Endodermal cell (in vitro differentiated cells): ENCODE measurements at places on chromosomes 13 and 19. TPM values are rescaled to one million over a fixed set of nuclear protein-coding genes. Genes with fewer than 3 reads are reported as not detected.

GRCh38 chr13:31848621-31849020, 109.3 kb downstream of the RXFP2 start:
- no peaks in the 10 kb centered on the region for H3K36me3 ChIP-seq
- no peaks in the 10 kb centered on the region for H3K4me1 ChIP-seq
- H3K4me3 ChIP-seq = no peak overlapping the region
- peaks cover 50% of the 10 kb centered on the region for H3K27me3 ChIP-seq
- no peak for DNase-seq
- no peak overlapping the region for H3K27ac ChIP-seq

- H3K27me3 ChIP-seq = no peaks in the 10 kb centered on the region
- no peak overlapping the region for H3K27ac ChIP-seq
- no peak overlapping the region for H3K4me3 ChIP-seq
- no peaks in the 10 kb centered on the region for H3K36me3 ChIP-seq
- no peaks in the 10 kb centered on the region for H3K4me1 ChIP-seq
- DNase-seq = no peak
Measured at GRCh38 chr13:35365883-35366282, 110.6 kb downstream of the MAB21L1 start.

- DNase-seq = peak; percentile 48
- H3K4me1 ChIP-seq = no peaks in the 10 kb centered on the region
- no peaks in the 10 kb centered on the region for H3K27me3 ChIP-seq
- no peak overlapping the region for H3K27ac ChIP-seq
- H3K36me3 ChIP-seq = no peaks in the 10 kb centered on the region
Measured at GRCh38 chr13:49409008-49409407, 34.9 kb downstream of the CAB39L start.

GRCh38 chr19:21767065-21767800, at the start of gene ZNF100:
TSS of gene ZNF100 (minus strand) at chr19:21767579. CDS start at chr19:21767429, 150 bp downstream.
- H3K36me3 ChIP-seq = peaks cover 28% of the 10 kb centered on the region
- DNase-seq = peak; percentile 97
- H3K4me1 ChIP-seq = no peaks in the 10 kb centered on the region
- H3K27ac ChIP-seq = peak within 1 kb of the TSS; percentile 99
- H3K27me3 ChIP-seq = no peaks in the 10 kb centered on the region

- H3K27ac ChIP-seq = no peak overlapping the region
- peaks cover 48% of the 10 kb centered on the region for H3K36me3 ChIP-seq
- no peaks in the 10 kb centered on the region for H3K27me3 ChIP-seq
- DNase-seq = no peak
Measured at GRCh38 chr13:46698014-46698413, 98.9 kb downstream of the ESD start.

- DNase-seq = no peak
- H3K27ac ChIP-seq = no peak overlapping the region
- no peaks in the 10 kb centered on the region for H3K4me1 ChIP-seq
Measured at GRCh38 chr13:31749929-31750328, 10.6 kb downstream of the RXFP2 start.

DNA sequence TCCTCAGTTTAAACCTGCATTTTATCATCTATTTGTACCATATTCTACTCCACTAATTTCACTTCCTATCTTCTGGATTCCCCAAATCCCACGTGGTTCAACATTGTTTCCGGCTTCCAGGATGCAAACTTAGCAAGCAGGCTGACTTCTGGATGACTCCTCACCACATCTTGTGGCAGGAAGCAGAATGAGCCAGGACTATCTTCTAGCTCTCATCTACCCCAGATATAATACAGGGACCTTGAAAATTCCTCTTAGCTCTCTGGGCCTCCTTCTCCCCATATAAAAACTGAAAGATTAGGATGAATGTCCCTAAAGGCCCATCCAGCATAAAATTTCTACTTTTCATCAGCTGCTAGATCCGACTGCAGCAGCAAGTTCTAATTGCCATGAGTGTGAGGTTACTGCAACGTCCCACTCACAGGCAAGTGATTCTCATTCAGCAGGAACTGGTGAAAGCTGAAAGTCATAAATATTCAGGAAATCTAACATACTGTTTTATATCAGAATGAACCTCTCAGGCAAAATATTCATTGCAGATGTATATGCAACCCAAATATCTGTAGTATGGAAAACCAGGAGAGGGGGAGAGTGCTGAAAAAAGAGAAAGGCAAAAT, 93.4 kb downstream of the KCTD12 start:
- H3K36me3 ChIP-seq = no peaks in the 10 kb centered on the region
- H3K4me1 ChIP-seq = no peaks in the 10 kb centered on the region
- H3K27me3 ChIP-seq = no peaks in the 10 kb centered on the region
- no peak overlapping the region for H3K27ac ChIP-seq

GRCh38 chr19:35562336-35562735, 1.1 kb downstream of the ATP4A start:
- no peak for DNase-seq
- H3K27me3 ChIP-seq = peaks cover 24% of the 10 kb centered on the region
- H3K4me3 ChIP-seq = no peak overlapping the region
- H3K27ac ChIP-seq = no peak overlapping the region
- H3K36me3 ChIP-seq = no peaks in the 10 kb centered on the region

GRCh38 chr13:44089452-44089851, 209.7 kb downstream of the LACC1 start:
- DNase-seq = no peak
- H3K4me1 ChIP-seq = no peaks in the 10 kb centered on the region
- H3K27me3 ChIP-seq = no peaks in the 10 kb centered on the region
- H3K4me3 ChIP-seq = no peak overlapping the region
- no peak overlapping the region for H3K27ac ChIP-seq

- DNase-seq = no peak
- no peaks in the 10 kb centered on the region for H3K27me3 ChIP-seq
- H3K4me1 ChIP-seq = peaks cover 4% of the 10 kb centered on the region
- no peak overlapping the region for H3K4me3 ChIP-seq
- H3K27ac ChIP-seq = no peak overlapping the region
Measured at GRCh38 chr19:17553256-17553655, 2.2 kb upstream of the COLGALT1 start.

- H3K4me1 ChIP-seq = peaks cover 4% of the 10 kb centered on the region
- no peak for DNase-seq
- H3K27ac ChIP-seq = no peak overlapping the region
- no peaks in the 10 kb centered on the region for H3K36me3 ChIP-seq
- H3K4me3 ChIP-seq = no peak overlapping the region
- no peaks in the 10 kb centered on the region for H3K27me3 ChIP-seq
Measured at GRCh38 chr13:40389081-40389641, 277.3 kb downstream of the FOXO1 start.

DNA sequence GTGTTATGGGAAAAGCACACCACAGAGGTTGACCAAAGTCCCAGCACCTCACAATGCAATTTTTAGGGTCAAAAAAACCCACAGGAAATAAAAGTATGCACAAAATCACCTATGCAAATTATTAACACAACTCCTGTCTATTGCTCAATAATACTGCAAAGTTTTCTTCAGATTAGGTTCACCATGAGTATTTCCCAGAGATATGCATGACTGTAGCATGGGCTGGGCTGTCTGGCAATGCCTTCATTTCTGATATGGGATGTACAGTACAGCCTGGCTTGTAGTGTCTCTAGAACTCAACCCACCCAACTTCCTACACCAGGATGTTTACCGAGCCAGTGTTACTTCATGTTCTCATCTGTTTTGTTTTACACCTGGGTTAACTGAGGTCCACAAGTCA, 698.7 kb upstream of the ARGLU1 start:
- no peak overlapping the region for H3K27ac ChIP-seq
- no peaks in the 10 kb centered on the region for H3K27me3 ChIP-seq
- DNase-seq = no peak
- no peaks in the 10 kb centered on the region for H3K4me1 ChIP-seq
- no peak overlapping the region for H3K4me3 ChIP-seq

GRCh38 chr13:46170268-46170667, 11.7 kb downstream of the LCP1 start:
- no peak overlapping the region for H3K4me3 ChIP-seq
- no peaks in the 10 kb centered on the region for H3K36me3 ChIP-seq
- no peak overlapping the region for H3K27ac ChIP-seq
- no peaks in the 10 kb centered on the region for H3K27me3 ChIP-seq

DNA sequence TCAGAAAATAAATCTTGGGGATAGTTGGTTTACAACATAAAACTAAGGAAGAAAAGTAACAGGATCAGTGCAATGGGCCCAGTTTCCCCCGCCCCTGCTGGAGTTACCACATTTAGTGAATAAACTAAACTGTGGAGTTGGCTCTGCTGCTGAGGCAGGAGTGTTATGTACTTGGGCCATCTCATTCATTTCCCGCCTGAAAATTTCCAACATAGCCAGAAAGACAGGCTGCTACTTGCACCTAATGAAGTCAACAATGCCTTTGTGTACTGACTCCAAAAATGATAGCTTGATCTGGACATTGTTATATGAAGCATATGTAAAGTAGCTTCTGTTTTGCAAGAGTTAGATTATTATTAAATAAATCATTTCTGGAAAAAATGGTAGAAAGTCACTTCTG, 7.9 kb upstream of the RNASEH2B start:
- no peaks in the 10 kb centered on the region for H3K36me3 ChIP-seq
- no peak overlapping the region for H3K27ac ChIP-seq
- no peak for DNase-seq
- no peak overlapping the region for H3K4me3 ChIP-seq
- H3K4me1 ChIP-seq = no peaks in the 10 kb centered on the region

DNA sequence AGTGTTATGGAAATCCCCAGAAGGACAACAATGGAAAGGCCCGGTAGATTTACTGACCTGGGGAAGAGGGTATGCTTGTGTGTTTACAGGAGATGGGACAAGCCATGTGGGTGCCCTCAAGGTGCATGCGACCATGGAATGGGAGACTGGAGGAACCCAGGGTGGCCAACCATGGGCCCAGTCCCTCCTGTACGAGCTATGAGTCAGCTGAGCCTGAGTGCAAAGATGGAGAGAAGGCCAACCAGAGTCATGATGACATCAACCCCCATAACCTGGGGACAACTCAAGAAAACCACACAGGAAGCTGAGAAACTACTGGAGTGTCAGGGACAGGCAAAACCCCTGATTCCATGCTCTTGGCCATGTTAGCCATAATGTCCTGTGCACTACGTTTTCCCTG, 7.8 kb downstream of the ZNF350 start:
- H3K27me3 ChIP-seq = no peaks in the 10 kb centered on the region
- no peak overlapping the region for H3K27ac ChIP-seq
- no peak for DNase-seq
- H3K36me3 ChIP-seq = peaks cover 25% of the 10 kb centered on the region
- no peak overlapping the region for H3K4me3 ChIP-seq

GRCh38 chr19:7524992-7525739, 2.7 kb downstream of the MCOLN1 start:
- no peaks in the 10 kb centered on the region for H3K27me3 ChIP-seq
- no peak for DNase-seq
- H3K4me3 ChIP-seq = no peak overlapping the region
- H3K4me1 ChIP-seq = peaks cover 7% of the 10 kb centered on the region
- peaks cover 4% of the 10 kb centered on the region for H3K36me3 ChIP-seq
- no peak overlapping the region for H3K27ac ChIP-seq

GRCh38 chr13:86082121-86082520, 282.9 kb upstream of the SLITRK6 start:
- no peak overlapping the region for H3K27ac ChIP-seq
- no peak for DNase-seq
- no peaks in the 10 kb centered on the region for H3K36me3 ChIP-seq
- no peak overlapping the region for H3K4me3 ChIP-seq
- H3K27me3 ChIP-seq = no peaks in the 10 kb centered on the region

GRCh38 chr19:35119091-35119490, 3.5 kb downstream of the FXYD3 start:
- H3K27ac ChIP-seq = no peak overlapping the region
- H3K27me3 ChIP-seq = no peaks in the 10 kb centered on the region
- no peaks in the 10 kb centered on the region for H3K36me3 ChIP-seq
- no peak for DNase-seq

DNA sequence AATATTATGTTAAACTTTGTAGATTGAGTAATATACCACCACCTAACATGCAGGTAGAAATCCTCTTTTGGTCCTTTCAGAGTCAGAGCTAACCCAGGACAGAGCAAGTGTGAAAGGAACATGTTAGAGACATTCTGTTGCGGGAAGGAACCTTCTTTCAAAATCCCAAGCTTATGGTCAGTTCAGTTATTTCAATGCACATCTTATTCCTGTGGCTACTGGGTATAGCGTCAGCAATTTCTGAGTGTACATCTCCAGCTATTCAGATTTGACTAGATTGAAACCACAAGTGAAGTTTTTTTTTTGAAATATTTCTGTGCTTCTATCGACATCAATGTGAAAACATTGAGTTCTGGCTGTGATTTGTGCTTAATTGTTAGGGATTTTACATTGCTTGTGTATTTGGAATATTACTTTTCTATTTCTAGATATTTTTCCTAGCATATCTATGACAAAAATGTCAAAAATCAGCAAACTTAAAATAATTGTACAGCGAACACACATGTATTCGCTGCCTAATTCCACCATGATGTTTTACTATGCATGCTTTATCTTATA, 165.3 kb downstream of the LMO7 start:
- H3K27me3 ChIP-seq = no peaks in the 10 kb centered on the region
- no peak for DNase-seq
- peaks cover 8% of the 10 kb centered on the region for H3K4me1 ChIP-seq
- no peaks in the 10 kb centered on the region for H3K36me3 ChIP-seq

DNA sequence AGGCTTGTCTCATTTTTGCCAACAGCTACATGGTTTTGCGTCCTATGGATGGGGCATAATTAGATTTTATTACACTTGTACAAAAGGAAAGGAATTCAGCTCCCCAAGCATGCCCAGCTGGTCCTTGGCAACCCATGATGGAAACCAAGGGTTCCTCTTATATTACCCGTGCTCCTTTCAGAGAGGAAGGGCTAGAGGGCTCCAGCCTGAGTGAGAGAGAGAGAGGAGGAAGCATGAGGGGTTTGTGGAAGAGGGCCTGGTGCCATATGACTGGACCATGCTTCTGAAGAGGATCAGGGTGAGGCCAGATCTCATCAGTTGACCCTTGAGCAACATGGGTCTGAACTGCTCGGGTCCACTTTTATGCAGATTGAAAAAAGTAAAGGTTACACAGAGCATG, 3.5 kb upstream of the RPS9 start:
- no peak overlapping the region for H3K4me3 ChIP-seq
- H3K27ac ChIP-seq = no peak overlapping the region
- no peaks in the 10 kb centered on the region for H3K27me3 ChIP-seq
- no peak for DNase-seq

- H3K27ac ChIP-seq = no peak overlapping the region
- no peaks in the 10 kb centered on the region for H3K4me1 ChIP-seq
- H3K36me3 ChIP-seq = no peaks in the 10 kb centered on the region
- no peaks in the 10 kb centered on the region for H3K27me3 ChIP-seq
- H3K4me3 ChIP-seq = no peak overlapping the region
Measured at GRCh38 chr13:110777251-110777820, 63.8 kb downstream of the ING1 start.

The TMEM145 gene
- 0.42 and 0.84 TPM in 2 replicates for total RNA-seq

The KLK12 gene
- total RNA-seq = not detected in 2 replicates

The CDC34 gene
- 128 TPM in 2 replicates for total RNA-seq

The TMEM86B gene
- 2.4 to 3.3 TPM (median 2.9 TPM) in 3 replicates for total RNA-seq

The GPC5 gene
- 0.51 and 0.54 TPM in 2 replicates for total RNA-seq

The PCDH17 gene
- 2.7 and 3.7 TPM in 2 replicates for total RNA-seq

The LRG1 gene
- total RNA-seq = 0.72 and 0.86 TPM in 2 replicates

The LMTK3 gene
- total RNA-seq = 11.0 and 11.1 TPM in 2 replicates

The WIZ gene
- 36.3 and 38.0 TPM in 2 replicates for total RNA-seq

The LSM14A gene
- total RNA-seq = 170 and 188 TPM in 2 replicates
